ENCODE measurements at places on chromosomes 4 and X. TPM values are rescaled to one million over a fixed set of nuclear protein-coding genes. Genes with fewer than 3 reads are reported as not detected.

DMD gene
- 19.3 TPM for total RNA-seq

GRCh38 chr4:118279328-118279727, 73.5 kb downstream of the PRSS12 start:
- DNase-seq = no peak

GRCh38 chrX:45070116-45071007, 130.3 kb downstream of the DIPK2B start:
- peak; percentile 68 for DNase-seq

GRCh38 chr4:26319949-26320537, 771 bp upstream of the RBPJ start:
- no peak for DNase-seq

GRCh38 chr4:172705565-172705964, 463.0 kb upstream of the GALNT7 start:
- no peak for DNase-seq

PIGA gene
- 22.7 TPM for total RNA-seq

- peak; percentile 81 for DNase-seq
These were observed 135.5 kb downstream of the AFAP1 start for GRCh38 chr4:7803992-7804755.

DNA sequence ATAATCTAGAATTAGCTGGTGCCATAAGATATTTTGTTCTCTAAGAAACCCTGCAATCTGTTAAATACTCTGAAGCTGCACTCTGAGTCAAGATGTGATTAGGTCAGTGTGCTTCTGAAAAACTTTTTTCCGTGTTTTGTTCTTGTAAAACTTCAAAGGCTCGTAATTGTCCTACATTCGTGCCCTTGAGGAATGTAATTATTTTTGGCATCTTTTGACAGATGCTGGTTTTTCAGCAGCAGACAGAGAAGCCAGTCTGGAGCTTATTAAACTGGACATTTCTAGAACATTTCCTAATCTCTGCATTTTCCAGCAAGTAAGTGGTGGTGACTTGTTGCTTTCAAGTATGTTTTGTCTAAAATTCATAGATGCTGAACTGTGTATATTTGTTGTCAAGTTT, 36.8 kb upstream of the TADA2B start:
- DNase-seq = no peak

UNC5C gene
- total RNA-seq = not detected

DNA sequence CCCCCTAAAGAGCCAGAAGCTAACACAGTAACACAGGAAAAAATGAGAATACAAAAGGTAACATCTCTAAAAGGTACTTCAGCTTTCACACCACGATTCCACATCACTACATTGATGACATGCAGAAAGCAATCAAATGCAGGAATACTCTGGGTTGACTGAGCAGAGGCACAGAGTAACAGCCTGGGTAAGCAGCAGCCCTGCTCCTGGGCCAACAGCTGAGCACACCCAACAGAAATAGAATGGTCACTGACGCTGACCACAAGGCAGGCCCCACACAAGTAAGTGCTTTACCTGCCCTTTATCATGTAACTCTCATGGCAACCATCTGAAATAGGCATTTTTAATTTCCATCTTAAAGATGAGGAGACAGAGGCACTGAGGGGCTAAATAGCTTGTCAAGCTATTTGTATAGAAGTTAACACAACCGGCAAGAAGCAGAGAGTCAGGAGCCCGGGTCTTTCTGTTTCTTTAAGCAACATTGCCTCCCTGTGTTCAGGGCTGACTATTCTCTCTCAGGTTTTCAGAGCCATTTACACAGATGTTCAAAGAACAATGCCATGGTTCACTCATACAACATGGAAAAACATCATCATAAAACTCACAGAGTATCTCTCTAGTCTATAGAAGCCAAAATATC, 168.9 kb downstream of the ZNF674 start:
- peak; percentile 55 for DNase-seq

Data from MCF 10A (cell line).